Stimulated activated CD4-positive, alpha-beta T cell treated with anti-CD3 and anti-CD28 coated beads, Interleukin-2, amount 100 ng/mL, for 4 hours (primary cell): ENCODE measurements at places on chromosomes 1 and 21.

GRCh38 chr1:12406211-12407021 lies 176.6 kb downstream of the VPS13D start:
- no peak for DNase-seq

DNA sequence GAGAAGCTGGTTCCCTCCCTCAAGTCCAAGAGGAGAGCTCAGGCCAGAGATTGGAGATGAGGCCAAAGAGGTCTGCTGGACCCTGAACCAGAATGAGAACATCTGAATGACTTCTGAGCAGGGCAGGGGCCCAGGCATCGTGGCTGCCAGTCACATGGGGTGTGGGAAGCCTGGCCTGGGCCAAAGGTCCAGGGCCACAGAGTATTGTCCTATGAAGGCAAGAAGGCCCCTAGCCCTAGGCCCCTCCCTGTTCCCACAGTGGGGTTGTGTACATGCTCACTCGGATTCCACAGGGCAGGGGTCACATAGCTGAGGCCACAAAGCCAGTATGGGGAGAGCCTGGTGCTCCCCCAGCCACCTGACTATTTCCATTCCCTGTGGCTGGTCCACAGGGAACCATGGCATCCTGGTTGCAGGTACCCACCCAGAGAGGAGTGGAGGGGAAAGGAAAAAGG lies 18.5 kb upstream of the SLC1A7 start:
- no peak for DNase-seq

DNA sequence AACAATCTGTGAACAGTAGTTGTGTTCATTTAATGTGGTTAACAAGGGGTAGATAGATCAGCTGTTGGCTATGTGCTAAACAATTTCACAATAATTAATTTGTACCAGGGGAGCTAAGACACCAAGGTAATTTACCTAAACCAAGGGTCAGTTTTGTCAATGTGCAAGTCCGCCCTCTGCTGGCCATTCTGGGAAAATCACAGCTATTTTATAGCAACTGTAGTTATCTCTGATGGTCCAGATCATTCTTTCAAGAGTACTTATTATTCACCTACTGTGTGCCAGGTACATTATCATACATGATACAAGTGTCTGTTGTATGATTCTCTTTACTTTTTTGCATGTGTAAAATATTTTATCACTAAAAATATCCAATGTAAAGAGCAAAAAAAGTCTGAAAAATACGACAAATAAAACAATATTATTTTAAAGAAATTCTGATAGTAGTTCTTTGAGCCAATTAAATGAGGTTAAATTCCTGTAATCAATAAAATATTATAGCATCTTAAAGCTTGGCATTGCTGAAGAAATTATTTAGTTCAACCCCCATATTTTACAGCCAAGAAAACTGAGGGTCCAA lies 312.3 kb upstream of the FAM78B start:
- DNase-seq: peak; percentile 26

- DNase-seq: no peak
Measured at GRCh38 chr1:31793086-31793485, 22.7 kb downstream of the SPOCD1 start.

DNA sequence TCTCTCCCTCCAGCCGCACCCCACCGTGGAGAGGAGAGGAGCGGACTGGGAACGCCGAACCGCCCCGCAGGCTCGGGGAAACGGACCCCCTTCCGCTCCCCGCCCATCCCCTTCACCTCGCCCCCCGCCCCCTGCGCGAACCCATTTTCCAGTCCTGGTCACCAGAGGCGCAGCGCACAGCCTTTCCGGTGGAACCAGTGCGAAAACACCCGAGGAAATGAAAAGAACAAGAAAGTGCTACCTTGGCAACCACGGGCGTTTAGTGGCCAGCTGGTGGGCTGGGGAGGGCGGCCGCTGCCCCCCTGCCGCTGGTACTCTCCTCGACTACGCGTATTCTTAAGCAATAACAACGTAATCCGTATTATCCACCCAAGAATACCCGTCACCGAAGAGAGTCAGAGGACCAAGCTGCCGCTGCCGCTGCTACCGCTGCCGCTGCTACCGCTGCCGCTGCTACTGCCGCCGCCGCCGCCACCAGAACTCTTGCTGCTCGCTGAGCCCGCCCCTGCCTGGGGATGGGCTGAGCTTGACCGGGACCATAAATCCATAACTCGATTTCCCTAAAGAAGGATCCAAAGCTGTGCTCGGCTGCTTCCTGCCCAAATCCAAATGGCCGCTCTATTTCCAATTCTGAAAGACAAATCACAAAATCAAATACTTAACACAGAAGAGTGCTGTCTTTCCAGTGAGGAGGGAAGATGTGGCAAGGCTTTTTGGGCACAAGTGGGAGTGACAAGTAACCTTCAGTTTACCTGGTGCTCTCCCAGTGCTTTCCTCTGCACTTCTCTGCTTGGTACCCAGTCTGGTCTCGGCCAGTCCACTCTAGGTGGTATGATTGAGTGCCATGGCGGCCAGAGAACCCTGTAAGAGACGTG lies 125.2 kb upstream of the DPYD start:
- no peak for DNase-seq

- no peak for DNase-seq
Measured at GRCh38 chr21:24869862-24870261, 737.4 kb downstream of the MRPL39 start.
